Nasal cavity respiratory epithelium epithelial cell of viscerocranial mucosa (primary cell): ENCODE measurements at places on chromosomes 16 and 17. TPM values are rescaled to one million over a fixed set of nuclear protein-coding genes. Genes with fewer than 3 reads are reported as not detected.

AGRP gene
- not detected in 2 replicates for total RNA-seq

KRTAP4-1 gene
- not detected in 2 replicates for total RNA-seq

CCDC78 gene
- total RNA-seq, result 1.0 and 1.6 TPM in 2 replicates

PYY gene
- total RNA-seq, result 0.68 TPM in 1 of 2 replicates, not detected in the other

NGFR gene
- total RNA-seq, result 0.78 and 2.7 TPM in 2 replicates

PPM1E gene
- 0.21 and 0.68 TPM in 2 replicates for total RNA-seq

GALR2 gene
- total RNA-seq, result 0.14 TPM in 1 of 2 replicates, not detected in the other

ARSG gene
- 0.71 and 1.4 TPM in 2 replicates for total RNA-seq

PRSS21 gene
- total RNA-seq, result 3.8 and 4.6 TPM in 2 replicates

PERCC1 gene
- total RNA-seq, result not detected in 2 replicates

ZPBP2 gene
- not detected in 2 replicates for total RNA-seq

GAS2L2 gene
- total RNA-seq, result under 0.01 and 0.07 TPM in 2 replicates

CLUH gene
- total RNA-seq, result 57.1 and 115 TPM in 2 replicates

CLEC18C gene
- under 0.01 and 0.57 TPM in 2 replicates for total RNA-seq

CRYM gene
- total RNA-seq, result 0.14 and 0.68 TPM in 2 replicates
